ENCODE measurements at places on chromosomes 7 and 10. TPM values are rescaled to one million over a fixed set of nuclear protein-coding genes. Genes with fewer than 3 reads are reported as not detected.

Gene LRRN3
- not detected for total RNA-seq

Gene CRYGN
- total RNA-seq, result not detected

Gene C1QL3
- not detected for total RNA-seq

Gene TBC1D12
- 4.7 TPM for total RNA-seq

Gene C7orf33
- total RNA-seq, result not detected

Gene KCNH2
- 8.4 TPM for total RNA-seq

Gene GPC2
- 1.4 TPM for total RNA-seq

Gene FAM25A
- not detected for total RNA-seq

Gene GPR37
- not detected for total RNA-seq

Gene GIMAP8
- not detected for total RNA-seq

Gene LIPJ
- total RNA-seq, result not detected

Gene POU6F2
- not detected for total RNA-seq

Gene DPCD
- total RNA-seq, result 72.6 TPM

Gene KLF14
- total RNA-seq, result not detected

Gene MEOX2
- total RNA-seq, result not detected

Gene FXYD4
- total RNA-seq, result not detected

Gene IKZF5
- 3.8 TPM for total RNA-seq

Gene RAB19
- total RNA-seq, result 6.3 TPM

Gene PRSS37
- not detected for total RNA-seq

Gene LRRC61
- total RNA-seq, result 54.9 TPM

Gene PFKP
- total RNA-seq, result 971 TPM

Gene GRID2IP
- total RNA-seq, result not detected

Gene STEAP2
- total RNA-seq, result 7.8 TPM

Gene UCMA
- total RNA-seq, result not detected

Gene SPDYE2B
- total RNA-seq, result not detected

Gene LLCFC1
- not detected for total RNA-seq

Gene TRIL
- 0.20 TPM for total RNA-seq

Gene OR2A1
- not detected for total RNA-seq

Gene NAT16
- total RNA-seq, result not detected

Gene NOS3
- 12.0 TPM for total RNA-seq

Gene MBLAC1
- 2.5 TPM for total RNA-seq

Gene ASB10
- total RNA-seq, result not detected

Gene OR2A7
- total RNA-seq, result not detected

Gene PLEKHA1
- 42.6 TPM for total RNA-seq

Gene FOXP2
- 2.4 TPM for total RNA-seq

Gene CCL24
- total RNA-seq, result not detected

Gene HABP2
- total RNA-seq, result 0.72 TPM

Gene GPR26
- not detected for total RNA-seq
